ENCODE measurements at places on chromosomes 4 and X.

- no peak for DNase-seq
These were observed 19.1 kb upstream of the LAP3 start for GRCh38 chr4:17557880-17558279.

DNA sequence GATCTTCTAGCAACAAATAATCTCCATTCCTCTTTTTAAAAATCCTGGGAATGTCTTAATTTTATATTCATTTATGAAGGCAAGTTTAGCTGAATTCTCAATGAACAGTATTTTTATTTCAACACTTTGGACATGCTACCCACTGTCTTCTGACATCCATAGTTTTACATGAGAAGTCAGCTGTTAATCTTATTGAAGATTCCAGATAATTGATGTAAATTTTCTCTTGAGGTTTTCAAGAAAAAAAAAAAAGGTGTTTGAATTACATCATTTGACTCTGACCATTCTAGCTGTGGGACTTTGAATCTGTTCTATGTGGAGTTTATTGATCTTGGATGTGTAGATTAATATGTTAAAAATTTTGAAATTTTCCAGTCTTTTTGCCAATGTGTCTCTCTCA, 28.0 kb downstream of the PDHA2 start:
- no peak for DNase-seq

- DNase-seq: no peak
These were observed 74.8 kb upstream of the SLC34A2 start for GRCh38 chr4:25580633-25581467.

- no peak for DNase-seq
These were observed 188.0 kb downstream of the SLC4A4 start for GRCh38 chr4:71526637-71527406.

DNA sequence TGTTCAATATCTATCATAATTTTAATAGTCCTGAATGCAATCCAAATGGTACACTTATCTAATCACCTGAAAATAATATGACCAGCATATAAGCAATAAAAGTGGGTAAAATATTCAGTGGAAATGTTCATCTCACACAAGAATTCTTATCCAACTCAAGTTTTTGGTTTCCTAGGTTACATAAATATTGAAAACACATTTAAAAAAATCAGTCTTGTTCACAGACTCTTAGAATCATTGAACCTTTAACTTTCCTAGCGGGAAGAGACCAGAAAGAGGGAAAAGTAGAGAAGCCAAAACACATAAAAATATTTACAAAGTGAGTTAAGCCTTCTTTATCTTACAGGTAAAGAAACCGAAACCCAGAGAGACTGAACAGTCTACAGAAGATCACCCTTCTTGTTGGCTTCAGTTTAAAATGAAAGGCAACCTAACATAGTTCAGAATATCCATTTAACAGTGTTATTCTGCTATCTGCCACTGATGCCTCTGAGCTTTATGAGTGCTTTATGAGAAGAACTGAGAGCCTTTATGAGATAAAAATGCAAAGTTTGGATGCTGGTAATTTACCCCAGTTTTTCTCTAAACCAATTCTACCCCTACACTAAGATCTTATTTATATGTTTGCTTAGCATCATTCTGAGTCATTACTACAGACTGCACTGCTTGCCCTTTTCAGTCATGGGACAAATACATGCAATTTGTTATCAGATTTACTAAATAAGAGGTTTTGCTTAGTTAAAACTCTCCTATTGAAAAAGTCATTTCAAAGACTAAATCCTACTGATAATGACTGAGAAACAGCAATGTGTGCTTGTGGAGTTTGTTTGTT, 453.3 kb upstream of the INTU start:
- DNase-seq: no peak

GRCh38 chr4:159343116-159343515, 240.2 kb downstream of the RAPGEF2 start:
- no peak for DNase-seq

- DNase-seq: no peak
These were observed 110.6 kb downstream of the NEXMIF start for GRCh38 chrX:74814681-74815080.

- DNase-seq: no peak
These were observed 386.7 kb upstream of the IGFBP7 start for GRCh38 chr4:57496697-57497471.

GRCh38 chr4:176735300-176735699, 57.4 kb downstream of the VEGFC start:
- no peak for DNase-seq

DNA sequence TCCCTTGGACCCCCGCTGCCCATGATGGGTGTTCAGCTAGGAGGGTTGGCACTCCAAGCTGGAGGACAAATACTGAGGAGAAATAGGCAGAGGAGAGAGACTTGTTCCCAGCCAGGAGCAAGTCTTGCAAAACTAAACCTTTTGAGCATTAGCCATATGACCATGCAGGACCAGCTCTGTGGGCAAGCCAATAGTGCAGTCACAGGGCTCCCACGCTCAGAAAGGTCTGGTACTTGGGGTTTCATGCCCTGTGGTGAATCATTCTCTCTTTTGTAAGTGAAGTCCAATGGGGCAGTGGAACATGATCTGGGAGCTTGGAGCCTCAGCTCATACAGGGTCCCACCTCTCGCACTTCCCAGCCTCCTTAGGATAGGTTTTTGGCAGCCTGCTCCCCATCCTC, 300.9 kb downstream of the BCOR start:
- no peak for DNase-seq

Measured in effector CD8-positive, alpha-beta T cell (primary cell).